ENCODE measurements at places on chromosomes 1 and 21.

- DNase-seq: no peak
Measured at GRCh38 chr1:52556641-52557360, 3.9 kb upstream of the TUT4 start.

GRCh38 chr1:108961198-108961597 is 2.1 kb downstream of the CLCC1 start:
- no peak for DNase-seq

- DNase-seq: no peak
Measured at GRCh38 chr1:169933984-169934725, 40.5 kb upstream of the SCYL3 start.

DNA sequence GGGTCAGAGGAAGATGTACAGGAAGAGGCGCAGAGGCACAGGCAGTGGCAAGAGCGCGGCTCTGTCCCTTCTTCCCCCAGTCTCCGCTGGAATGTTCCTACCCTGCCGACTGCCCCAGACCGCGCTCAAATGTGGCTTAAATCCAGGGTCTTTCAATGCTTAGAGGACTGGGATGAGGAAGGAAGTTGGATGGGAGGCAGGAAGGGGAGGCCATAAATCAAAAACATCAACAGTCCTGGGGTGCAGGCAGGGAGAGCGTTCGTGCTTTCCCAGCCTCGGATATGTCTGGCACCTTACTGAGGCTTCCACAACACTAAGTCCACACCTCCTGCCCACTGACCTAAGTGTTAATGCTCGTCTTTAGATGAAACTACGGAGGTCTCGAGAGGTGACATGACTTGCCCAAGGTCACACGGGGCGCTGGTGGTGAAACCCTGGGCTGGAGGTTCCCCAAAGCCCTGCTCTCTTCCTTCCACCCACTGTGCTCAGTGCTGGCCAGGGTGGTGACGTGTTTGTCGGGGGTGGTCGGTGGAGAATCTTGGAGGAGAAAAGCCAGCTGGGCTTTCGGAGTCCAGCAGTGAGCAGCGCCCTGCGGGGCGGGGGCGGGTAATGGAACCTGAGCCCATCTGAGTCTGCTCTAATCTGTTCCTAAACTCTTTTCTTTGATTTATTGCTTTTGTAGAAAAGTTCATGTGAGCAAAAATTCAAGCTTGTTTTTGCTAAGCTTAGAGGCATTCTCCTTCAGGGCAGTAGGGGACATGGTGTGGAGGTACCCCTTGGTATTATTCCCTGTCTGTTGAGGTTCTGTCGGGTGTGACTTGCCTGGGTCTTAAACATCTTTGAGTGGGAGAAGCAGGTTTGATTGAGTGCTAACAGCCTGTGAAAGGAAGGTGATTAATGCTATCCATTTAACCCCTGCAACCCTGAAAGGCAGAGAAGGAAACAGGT is 708 bp downstream of the CDA start:
- no peak for DNase-seq
